Activated CD8-positive, alpha-beta T cell treated with anti-CD3 and anti-CD28 coated beads, Interleukin-2, amount 10 ng/mL, durations not matched to agents 7 days and 5 days (primary cell): ENCODE measurements at places on chromosomes 7 and 10.
A peak's percentile ranks its signal among the peaks of the same experiment; 100 is the strongest.

DNA sequence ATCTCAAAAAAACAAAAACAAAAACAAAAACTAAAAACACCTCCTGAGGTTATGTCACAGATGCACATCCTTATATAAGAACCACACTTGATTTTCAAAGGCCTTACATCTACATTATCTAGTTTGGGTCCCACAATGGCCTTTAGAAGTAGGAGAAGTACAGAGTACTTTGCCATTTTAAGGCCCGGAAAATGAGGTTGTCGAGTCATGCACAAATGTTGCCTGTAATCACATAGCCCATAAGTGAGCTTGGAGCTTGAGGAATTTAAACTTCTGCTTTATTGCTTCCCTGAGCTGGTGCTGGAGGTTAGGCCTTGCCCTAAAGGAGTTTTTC lies 9.7 kb upstream of the MKRN1 start:
- no peak for DNase-seq

DNA sequence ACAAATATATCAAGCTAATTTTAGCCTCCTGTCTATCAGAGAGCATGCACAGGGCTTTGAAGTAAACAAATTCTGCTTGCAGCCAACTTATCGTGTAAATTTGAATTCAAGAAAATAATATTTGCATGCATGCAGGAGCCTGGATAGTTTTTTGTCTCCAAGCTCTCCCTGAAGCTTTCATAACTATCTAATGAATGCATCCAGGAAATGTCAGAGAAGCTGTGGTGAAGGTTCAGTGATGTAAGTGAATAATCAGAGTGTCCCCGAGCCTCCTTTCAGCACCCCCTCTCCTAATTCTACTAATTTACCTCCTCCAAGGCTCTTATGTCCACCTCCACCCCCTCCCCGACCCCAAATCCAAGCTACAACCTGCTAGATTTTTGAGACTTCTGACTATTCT lies 172.0 kb upstream of the ZNF32 start:
- DNase-seq = no peak

DNA sequence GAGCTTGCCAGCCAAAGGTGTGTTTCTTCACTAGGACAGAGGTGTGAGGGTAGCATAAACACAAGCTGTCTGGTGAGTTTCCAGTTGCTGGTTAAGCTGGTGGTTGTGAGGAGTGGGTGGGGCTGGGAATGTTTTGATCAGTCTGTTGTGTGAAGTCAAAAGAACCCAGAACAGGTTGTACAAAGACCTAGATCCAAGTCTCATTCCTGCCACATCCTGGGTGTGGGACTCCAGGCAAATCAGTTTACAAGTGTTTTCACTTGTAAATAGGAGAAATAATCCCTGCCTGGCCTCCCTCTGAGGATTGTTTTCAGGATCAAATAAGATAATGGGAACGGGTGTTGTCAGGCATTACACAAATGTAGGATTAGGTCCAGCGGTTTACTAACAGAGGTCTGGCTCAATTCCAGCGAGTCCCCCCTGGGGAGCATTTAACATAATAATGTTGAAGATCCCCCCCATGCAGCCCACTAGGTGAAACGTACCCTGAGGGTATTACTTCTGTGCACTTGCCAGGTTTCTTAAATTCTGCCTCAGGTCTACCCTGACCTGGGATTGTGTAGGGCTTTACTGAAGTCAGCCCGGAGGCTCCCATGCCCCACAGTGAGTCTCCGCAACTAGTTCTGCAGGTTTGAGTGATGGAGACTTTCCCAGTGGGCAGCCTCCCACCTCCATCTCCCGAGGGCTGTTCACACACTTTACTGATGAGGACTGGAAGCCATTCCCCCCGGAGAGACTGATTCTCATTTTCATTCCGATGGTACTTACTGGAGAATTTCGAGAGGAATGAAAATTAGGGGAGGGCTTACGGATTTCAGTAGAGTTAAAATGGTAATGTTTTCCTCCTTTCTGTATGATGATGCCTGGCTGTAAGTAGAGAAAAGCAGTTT lies 2.7 kb upstream of the FRAT2 start:
- DNase-seq = no peak

- no peak for DNase-seq
Observed at GRCh38 chr7:107951172-107951787, 51.7 kb downstream of the LAMB1 start.

DNA sequence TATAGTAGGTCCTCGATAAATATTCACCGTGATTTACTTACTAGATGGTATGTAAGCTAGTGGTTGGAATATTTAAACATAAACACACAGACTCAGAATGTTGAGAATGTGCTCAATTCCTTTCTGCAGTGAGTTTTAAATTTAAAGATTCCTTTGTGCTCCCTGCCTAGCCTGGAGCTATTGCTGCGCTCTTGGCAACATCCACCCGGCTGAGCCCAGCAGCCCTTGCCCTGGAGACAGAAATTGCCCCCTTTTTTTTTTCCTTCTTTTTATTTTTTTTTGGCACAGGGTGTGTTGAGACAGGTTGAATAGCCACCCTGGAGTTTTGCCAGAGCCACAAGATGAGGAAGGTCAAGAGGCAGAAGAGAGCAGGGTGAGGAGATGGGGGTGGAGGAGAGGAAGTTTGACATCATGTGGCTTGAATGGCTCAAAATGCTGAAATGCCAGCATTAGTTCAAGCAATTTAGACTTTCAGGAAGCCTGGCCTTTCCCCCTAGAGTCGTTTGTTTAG lies 180.8 kb downstream of the PRKCQ start:
- DNase-seq = no peak

- DNase-seq = no peak
Observed at GRCh38 chr7:22952306-22953015, 61.5 kb downstream of the HYCC1 start.

- DNase-seq = no peak
Observed at GRCh38 chr10:70321897-70322890, 38.4 kb upstream of the NPFFR1 start.

DNA sequence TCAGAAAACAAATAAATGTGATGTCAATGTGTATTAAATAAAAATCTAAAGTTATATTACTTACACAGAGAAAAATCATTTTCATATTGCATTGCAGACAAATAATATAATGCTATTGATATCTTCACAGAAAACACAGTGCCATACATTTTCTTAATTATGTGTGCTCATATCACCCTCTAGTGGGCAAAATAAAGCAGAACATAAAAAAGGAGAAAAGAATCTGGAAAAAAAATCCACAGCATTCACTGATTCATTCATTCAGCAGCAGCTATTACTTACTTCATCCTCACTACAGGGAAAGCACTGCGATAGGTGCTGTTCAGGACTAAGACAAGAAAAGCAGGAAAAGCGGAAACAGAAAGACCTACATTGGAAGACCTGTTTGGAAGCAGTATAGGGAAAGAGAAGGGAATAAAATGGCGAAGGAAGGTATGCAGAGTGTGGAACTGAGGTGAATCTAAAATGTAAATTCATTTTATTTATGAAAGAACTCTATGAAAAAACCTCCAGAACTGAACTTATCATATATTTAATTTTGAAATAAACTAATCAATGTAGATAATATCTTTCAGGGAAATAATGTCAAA lies 73.2 kb downstream of the POT1 start:
- DNase-seq = no peak

- no peak for DNase-seq
Observed at GRCh38 chr10:56662765-56663447, 301.8 kb upstream of the ZWINT start.

GRCh38 chr7:196283-196682 lies 3.9 kb downstream of the FAM20C start:
- DNase-seq = no peak

DNA sequence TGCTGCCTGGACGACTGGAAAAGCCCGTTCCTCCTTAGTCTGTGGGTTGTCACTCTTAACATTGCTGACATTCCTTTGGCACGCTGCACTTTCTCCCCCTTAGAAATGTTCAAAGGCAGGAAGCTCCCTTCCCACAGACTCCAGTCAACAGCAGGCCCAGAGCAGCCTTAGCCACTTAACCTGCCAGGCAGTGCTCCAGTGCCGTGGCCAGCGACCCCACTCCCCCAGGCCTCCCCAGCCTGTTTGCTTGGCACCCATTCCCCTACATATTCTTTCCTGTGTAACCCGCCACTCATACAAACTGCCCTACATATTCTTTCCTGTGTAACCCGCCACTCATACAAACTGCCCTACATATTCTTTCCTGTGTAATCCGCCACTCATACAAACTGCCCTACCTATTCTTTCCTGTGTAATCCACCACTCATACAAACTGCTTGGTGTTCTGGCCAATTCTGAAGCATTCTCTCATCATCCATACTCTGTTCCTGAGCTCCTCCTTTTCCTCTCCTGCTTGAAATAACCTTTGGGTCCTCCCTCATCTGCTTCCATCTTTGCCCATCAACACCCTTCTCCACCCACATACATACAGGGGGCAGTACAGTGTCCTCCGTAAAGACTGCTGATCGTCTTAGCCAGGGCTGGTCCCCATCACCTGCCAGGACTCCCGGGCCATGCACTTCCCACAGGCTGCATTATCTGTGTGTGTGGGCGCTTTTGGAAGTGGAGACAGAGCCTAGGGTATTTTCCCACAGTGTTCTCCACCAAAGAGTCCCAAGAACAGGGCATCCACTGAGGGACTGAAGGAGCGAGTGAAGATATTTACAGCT lies 57.3 kb downstream of the ADARB2 start:
- DNase-seq = no peak

GRCh38 chr7:26700386-26700785 lies 164.0 kb downstream of the SKAP2 start:
- no peak for DNase-seq

GRCh38 chr10:49212783-49213182 lies 24.6 kb upstream of the TMEM273 start:
- no peak for DNase-seq

DNA sequence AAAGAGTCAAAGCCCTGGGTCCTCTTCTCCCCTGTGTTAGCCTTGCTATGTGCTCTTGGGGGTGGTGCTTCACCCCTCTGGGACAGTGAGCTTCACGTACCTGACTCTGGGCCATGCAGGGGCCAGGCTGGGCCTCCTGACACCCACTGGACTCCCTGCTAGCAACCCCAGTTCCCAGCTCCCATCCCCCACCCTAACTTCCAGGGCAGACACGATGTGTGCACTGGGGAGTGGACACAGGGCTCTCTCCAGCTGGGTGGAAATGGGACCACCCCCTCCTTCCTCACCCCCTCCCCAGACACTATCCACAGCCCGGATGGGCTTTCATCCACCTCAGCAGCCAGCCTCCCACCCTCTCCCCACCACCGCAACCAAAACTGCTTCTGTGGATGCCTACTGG lies 113.0 kb upstream of the ZNF479 start:
- DNase-seq = no peak

DNA sequence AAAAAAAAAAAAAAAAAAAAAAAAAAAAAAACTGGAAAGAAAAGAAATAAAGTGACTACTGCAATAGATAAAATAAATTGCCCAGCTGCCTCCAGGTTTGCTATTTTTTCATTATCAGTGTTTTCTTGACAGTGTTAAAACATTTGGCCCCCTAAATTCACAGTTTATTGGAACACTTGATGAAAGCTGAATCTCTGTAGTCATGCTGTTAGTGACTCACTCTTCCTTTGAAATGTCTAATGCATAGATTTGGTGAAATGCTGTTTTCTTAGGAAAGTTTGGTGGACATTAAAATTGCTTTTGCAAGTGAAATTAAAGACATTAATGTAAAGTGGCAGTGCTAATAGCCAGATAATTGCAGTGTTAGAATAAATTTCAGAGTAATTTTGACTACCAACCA lies 785.2 kb downstream of the NRG3 start:
- DNase-seq = no peak

DNA sequence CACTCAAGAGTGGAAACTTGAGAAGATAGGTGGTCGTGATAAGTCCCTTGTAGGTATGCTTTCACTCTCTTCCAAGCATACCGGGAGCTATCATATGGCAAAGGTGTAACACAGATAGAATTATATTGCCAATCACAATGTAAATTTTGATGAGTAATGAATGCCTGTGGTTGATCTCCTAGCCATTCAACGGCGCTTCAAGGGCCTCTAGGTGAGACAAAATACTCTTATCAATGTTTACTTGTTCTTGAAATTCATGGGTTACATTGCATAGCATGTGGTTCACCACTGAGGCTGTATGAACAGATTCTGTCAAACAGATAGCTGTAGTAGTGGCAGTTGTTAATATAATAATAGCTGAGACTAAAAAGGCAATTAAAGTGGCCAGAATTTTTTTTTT lies 82.4 kb downstream of the THSD7A start:
- no peak for DNase-seq

- no peak for DNase-seq
Observed at GRCh38 chr7:122935620-122936019, 49.4 kb upstream of the CADPS2 start.

GRCh38 chr7:35988105-35988504 lies 164.9 kb upstream of the EEPD1 start:
- DNase-seq = no peak

GRCh38 chr7:138898255-138898654 lies 82.9 kb downstream of the KIAA1549 start:
- peak; percentile 51 for DNase-seq

GRCh38 chr7:119594956-119595355 lies 678.0 kb upstream of the KCND2 start:
- DNase-seq = no peak

DNA sequence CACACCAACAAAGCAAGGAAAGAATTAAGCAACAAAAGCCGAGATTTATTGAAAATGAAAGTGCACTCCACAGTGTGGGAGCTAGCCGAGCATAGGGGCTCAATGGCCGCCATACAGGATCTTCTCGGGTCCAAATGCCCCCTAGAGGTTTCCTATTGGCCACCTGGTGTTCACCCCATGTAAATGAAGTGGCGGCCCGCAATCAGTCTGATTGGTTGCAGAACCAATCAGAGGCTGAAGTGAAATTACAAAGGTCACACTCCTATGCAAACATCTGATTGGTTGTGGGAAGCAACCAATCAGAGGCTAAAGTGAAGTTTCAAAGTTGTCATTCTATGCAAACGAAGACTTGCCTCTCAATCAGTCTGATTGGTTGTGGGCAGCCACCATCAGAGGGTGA lies 61.8 kb upstream of the SLC35B4 start:
- DNase-seq = no peak

DNA sequence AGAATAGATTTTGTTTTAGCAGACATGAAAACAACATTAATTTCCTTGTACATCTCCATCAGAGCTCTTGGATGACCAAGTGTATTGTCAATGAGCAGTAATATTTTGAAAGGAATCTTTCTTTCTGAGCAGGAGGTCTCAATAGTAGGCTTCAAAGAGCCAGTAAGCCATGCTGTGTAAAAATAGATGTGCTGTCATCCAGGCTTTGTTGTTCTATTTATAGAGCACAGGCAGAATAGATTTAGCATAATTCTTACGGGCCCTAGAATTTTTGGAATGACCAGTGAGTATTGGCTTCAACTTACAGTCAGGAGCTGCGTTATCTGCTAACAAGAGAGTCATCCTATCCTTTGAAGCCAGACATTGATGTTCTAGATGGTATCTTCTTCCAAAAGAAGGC lies 19.0 kb downstream of the MINPP1 start:
- no peak for DNase-seq

DNA sequence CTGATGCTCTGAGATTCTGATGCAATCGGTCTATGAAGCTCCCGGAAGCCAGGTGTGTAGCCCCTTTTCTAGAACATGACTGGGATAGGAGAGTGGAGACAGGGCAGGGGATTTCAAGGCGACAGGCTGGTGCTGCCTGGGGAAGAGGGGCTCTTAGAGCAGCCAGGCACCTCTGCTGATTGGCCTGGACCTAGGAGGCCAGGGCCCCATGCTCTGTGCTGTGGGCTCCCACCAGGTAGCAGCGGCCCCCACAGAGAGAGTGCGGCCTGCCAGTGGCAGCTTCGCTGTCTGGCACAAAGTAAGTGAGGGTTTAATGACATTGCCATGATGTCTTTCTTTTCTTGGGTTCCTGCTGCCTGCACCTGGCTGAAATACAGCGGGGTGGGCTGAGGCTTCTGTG lies 99.4 kb upstream of the PODXL start:
- DNase-seq = no peak

GRCh38 chr10:96416643-96417042 lies 57.8 kb upstream of the OPALIN start:
- no peak for DNase-seq
